ENCODE measurements at places on chromosomes 4 and X.

DNA sequence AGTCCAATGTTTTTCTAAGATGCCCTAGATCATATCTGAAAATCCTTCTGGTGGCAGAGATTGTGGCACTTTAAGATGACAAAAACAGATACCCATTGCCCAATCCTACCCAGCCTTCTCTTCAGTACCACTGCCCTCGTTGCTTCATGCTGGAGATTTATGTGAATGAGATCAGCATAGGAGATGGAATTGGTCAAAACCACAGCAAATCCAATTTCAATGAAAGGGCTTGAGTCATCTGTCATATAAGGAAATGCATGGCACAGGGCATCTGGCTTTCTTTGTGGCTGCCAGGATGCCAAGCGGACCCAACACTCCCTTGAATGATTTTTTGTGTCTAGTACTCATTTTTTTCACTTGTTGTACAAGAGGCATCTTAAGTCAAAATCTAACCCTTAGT, 16.8 kb downstream of the AFF2 start:
- DNase-seq = no peak

- no peak for DNase-seq
Observed at GRCh38 chr4:66797608-66798007, 747.7 kb downstream of the CENPC start.

- no peak for DNase-seq
Observed at GRCh38 chrX:16578218-16578617, 71.7 kb upstream of the S100G start.

- no peak for DNase-seq
Observed at GRCh38 chr4:112702892-112703291, 65.9 kb downstream of the LARP7 start.

DNA sequence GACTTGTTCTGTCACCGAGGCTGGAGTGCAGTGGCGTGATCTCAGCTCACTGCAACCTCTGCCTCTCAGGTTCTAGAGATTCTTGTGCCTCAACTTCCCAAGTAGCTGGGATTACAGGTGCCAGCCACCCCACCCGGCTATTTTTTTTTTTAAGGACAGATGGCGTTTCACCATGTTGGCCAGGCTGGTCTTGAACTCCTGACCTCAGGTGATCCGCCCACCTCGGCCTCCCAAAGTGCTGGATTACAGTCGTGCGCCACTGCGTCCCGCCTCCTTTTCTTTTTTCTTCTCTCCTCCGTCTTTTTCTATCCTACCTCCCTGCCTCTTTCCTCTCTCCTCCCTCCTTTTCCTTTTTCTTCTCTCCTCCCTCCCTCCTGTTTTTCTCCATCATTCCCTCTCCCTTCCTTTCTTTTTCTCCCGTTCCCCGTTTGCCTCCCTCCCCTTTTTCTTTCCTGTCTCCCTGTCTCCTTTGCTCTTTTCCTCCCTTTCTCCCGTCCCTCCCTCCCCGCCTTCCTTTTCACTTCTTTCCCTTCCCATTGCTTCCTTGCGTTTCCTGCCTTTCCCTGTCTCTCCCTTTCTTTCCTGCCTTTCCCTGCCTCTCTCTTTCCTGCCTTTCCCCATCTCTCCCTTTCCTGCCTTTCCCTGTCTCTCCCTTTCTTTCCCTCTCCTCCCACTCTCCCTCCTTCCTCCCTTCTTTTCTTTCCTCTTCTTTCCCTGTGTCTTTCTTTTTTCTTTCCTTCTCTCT, 2.1 kb upstream of the SLC25A6 start:
- no peak for DNase-seq

GRCh38 chr4:127788517-127788916, 6.4 kb downstream of the HSPA4L start:
- DNase-seq = no peak

- DNase-seq = no peak
Observed at GRCh38 chrX:97672608-97673007, 788.9 kb downstream of the RPA4 start.
